SHP77 (cell line): ENCODE measurements at places on chromosomes 2 and 18.

GRCh38 chr2:196479350-196479749 lies 160.2 kb upstream of the CCDC150 start:
- DNase-seq = no peak

- DNase-seq = no peak
Measured at GRCh38 chr2:138654146-138654545, 126.0 kb downstream of the NXPH2 start.

GRCh38 chr18:60228609-60229595 lies 143.7 kb downstream of the MC4R start:
- DNase-seq = no peak

- no peak for DNase-seq
Measured at GRCh38 chr18:3885209-3885792, 435.3 kb downstream of the TGIF1 start.

- no peak for DNase-seq
Measured at GRCh38 chr2:28613186-28613585, 117.3 kb downstream of the PLB1 start.

GRCh38 chr18:42157878-42158277 lies 202.8 kb downstream of the PIK3C3 start:
- no peak for DNase-seq

DNA sequence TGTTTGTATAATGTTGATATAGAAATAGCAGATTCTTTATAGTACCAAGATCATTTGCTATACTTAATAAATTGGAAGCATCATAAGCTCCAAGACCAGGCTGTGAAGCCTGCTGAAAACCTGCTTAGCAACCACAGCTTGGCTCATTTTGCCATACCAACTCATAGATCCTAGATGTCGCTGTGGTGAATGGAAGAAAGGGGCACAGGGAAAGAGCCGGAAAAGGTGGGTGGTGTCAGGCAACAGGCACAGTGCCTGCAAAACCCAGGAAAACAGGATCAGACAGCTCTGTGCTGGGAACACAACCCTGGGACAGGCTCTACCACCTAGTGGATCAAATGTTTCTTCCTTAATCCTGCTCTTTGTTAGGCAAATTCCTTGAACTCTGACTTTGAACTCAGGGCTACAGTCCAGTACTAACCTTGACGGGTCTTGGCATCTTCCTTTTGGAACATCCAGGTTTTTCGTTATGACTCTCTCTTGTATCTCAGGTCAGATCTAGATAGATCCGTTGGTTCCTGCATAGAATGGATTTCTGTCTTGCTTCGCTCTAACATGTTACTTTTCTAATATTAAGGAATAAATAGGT lies 31.6 kb downstream of the TWSG1 start:
- no peak for DNase-seq

- no peak for DNase-seq
Measured at GRCh38 chr2:25602333-25602723, 71.0 kb downstream of the DTNB start.

- no peak for DNase-seq
Measured at GRCh38 chr18:59915606-59916005, 15.8 kb downstream of the PMAIP1 start.

DNA sequence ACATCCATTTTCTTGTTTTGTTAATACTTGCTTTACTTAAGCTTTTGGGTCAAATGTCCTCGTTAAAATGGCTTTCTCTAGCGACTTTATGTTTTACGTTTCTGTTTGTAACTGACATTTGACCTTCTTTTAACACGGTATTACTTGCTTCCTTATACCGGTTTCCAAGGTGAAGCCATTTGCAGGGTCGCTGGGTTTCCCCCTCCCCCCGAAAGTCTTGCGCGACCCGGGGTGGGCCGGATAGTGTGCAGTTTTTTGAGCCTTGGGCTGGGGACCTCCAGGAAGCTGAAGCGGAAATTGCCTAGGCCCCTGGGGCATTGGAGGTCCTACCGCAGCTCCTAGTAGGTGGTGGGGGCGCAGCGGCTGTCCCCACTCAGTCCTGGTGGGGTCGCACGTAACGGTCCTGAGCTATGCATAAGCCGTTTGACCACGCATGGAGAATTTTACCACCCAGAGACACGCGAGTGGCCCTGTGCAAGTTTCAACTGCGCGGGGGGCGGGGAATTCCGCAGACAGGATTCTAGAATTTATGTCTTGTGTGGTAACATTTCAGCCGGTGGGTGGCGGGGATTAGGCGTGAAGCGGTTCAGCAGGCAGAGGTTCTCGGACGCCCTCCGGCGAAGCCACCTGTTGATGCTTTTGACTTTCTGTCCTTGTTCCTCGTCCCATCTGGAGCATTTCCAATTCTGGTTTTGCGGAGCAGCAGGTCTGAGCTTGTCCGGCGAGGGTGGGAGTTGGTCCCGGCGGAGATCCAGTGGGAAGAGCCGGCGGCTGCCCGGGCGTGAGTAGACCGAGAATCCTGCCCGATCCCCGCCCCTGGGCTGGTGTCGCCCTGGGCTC lies 2.4 kb downstream of the CFLAR start:
- DNase-seq = no peak

DNA sequence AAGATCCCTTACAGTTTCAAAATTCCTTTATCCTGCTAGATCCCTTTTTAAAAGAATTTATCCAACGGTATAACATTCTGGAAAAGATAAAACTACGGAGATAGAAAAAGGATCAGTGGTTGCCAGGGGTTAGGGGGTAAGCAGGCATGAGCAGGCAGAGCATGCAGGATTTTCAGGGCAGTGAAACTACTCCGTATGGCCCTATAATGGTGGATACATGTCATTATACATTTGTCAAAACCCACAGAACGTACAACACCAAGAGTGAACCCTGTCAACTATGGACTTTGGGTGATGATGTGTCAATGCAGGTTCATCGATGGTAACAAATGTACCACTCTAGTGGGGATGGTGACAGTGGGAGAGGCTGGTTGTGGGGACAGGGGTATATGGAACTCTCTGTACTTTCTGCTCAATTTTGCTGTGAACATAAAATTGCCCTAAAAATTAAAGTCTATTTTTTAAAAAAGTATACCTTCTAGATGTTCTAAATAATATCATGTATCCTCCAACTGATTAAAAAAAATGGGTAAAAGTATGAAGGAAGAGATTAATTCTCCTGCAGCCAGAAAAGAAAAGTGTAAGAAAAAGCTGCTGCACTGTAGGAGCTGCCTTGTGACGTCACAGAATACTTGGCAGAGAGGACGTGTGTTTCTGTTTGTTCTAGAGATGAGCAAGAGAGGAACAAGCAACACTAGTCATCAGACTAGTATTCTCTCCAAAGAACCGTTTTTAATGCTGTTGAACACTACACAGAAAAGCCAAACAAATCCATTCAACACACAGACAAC lies 23.6 kb downstream of the ANKRD44 start:
- no peak for DNase-seq

DNA sequence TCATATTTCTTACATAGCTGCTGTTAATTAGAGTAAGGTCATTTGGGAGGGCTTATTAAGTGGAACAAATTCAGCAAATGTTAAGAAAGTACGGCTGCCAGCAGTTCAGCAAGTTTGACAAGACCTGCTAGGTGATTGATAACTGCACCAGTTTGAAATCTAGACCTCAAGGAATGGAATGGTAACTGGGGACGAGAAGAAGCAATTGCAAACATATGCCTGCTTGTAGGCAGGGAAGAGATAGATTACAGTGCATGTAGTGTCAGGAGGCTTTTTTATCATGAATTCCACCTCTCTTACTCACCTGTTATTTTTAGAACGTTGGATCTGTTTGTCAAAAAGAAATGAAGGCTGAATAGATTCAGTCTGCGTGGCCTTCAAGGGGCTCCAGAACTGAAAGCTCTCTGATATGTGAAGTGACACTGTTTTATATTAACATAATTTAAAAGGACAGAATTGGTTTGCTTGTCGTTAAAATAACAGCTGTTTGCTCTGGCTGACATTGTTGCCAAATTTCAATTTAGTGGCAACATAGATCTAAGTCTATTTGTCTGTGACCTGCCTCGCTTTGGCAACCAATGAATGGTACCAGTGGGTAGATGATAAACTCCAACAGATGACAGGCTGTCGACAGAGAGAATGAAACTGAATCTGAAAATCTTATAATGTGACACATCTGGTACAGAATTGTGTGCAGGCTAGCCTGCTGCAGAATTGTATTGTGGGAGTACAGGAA lies 199.3 kb downstream of the ZNF407 start:
- DNase-seq = no peak
